ENCODE measurements at places on chromosomes 3 and 15. TPM values are rescaled to one million over a fixed set of nuclear protein-coding genes. Genes with fewer than 3 reads are reported as not detected.

DNA sequence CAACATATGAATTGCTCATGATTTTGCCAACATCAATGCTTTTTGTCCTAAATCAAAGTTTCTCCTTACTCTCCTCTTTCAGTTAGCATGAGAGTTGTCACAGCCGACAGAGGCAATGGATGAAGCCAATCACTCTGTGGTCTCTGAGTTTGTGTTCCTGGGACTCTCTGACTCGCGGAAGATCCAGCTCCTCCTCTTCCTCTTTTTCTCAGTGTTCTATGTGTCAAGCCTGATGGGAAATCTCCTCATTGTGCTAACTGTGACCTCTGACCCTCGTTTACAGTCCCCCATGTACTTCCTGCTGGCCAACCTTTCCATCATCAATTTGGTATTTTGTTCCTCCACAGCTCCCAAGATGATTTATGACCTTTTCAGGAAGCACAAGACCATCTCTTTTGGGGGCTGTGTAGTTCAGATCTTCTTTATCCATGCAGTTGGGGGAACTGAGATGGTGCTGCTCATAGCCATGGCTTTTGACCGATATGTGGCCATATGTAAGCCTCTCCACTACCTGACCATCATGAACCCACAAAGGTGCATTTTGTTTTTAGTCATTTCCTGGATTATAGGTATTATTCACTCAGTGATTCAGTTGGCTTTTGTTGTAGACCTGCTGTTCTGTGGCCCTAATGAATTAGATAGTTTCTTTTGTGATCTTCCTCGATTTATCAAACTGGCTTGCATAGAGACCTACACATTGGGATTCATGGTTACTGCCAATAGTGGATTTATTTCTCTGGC is 2.5 kb downstream of the OR4F6 start:
- DNase-seq, result no peak

GRCh38 chr3:18937574-18937973 is 210.7 kb upstream of the KCNH8 start:
- no peak for DNase-seq

KAT2B gene
- polyA plus RNA-seq, result 2.9 TPM

DNA sequence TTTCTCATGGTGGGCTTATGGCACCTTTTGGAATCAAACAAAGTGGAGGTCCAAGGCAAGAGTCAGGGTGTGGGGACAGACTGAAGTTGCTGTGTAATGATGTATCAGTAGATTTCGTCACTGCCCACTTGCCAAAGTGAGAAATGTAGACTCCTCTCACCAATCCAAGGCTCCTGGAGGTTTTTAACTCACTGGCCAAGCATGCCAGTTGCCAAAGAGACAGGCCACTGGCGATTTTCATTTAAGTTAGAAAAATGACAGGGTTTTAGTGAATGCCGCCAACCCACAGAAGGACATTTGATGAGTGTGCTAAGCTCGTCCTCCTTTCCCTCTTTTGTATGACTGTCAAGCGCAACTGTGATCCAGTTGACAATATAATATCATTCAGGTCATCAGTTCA is 209.2 kb downstream of the FEZF2 start:
- DNase-seq, result no peak

FRMD4B gene
- polyA plus RNA-seq, result 0.15 TPM

Data from naive thymus-derived CD8-positive, alpha-beta T cell (primary cell).